Left renal cortex interstitium (tissue), 4 donors: ENCODE measurements at places on chromosomes 13 and 19. TPM values are rescaled to one million over a fixed set of nuclear protein-coding genes. Genes with fewer than 3 reads are reported as not detected.

GRCh38 chr13:80527400-80527799 lies 186.5 kb upstream of the SPRY2 start:
- no peak for DNase-seq

DNA sequence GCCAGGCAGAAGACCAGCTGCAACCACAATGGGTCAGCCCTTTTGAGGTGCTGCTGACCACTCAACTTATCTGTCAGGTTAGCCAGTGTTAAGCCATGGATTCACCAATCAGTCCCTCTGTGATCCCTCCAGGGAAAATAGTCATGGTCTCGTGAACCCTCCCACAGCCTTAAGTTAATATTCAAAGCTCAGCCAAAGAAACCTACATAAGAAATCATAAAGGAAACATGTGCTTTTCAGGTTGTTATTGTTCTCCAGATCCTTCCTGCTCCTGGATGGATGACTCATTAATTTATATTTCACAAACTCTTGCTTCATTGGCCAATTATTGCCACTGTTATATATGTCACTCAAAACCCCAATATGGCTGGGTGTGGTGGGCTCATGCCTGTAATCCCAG lies 161.9 kb downstream of the B3GLCT start:
- DNase-seq, result no peak

DNA sequence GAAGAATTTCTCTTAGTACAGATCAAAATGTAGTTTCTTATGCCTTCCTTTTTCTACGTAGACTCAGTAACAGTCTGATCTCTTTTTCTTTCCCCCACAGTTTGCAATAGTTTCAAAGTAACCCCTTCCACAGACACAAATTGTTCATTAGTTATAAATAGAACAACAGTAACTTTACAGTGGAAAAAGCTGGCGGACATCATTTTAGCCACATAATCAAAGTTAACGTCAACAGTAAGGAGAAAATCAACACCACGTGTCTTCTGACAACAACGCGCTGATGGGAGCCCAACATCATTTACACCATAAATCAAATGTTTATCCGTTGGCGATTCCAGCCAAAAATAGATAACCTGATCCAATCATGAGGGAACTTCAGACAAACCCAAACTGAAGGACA lies 76.8 kb downstream of the ANKRD10 start:
- DNase-seq, result no peak

- DNase-seq, result peak; percentile 61
Observed at GRCh38 chr19:2016041-2016807, 710 bp upstream of the BTBD2 start.

GRCh38 chr19:8938576-8938975 lies 71.6 kb downstream of the MUC16 start:
- DNase-seq, result no peak

GRCh38 chr13:101267656-101268055 lies 148.7 kb downstream of the NALCN start:
- no peak for DNase-seq

- no peak for DNase-seq
Observed at GRCh38 chr19:5851302-5851701, at the start of gene FUT3. Gene FUT3 (minus strand): TSS chr19:5851449.

GRCh38 chr19:54316746-54317107 lies 3.8 kb upstream of the LILRA5 start:
- no peak for DNase-seq

Gene FAM83E
- 1.3 TPM for polyA plus RNA-seq

Gene FFAR3
- 0.19 TPM for polyA plus RNA-seq

Gene NCR1
- polyA plus RNA-seq, result 0.30 TPM

Gene POLRMT
- polyA plus RNA-seq, result 68.1 TPM

Gene FCHO1
- polyA plus RNA-seq, result 3.3 TPM

Gene CDC34
- 77.6 TPM for polyA plus RNA-seq

Gene C1QTNF9
- polyA plus RNA-seq, result 0.44 TPM
